Activated T-cell treated with anti-CD3 and anti-CD28 coated beads for 4 hours (primary cell): ENCODE measurements at places on chromosomes 16 and 17.

DNA sequence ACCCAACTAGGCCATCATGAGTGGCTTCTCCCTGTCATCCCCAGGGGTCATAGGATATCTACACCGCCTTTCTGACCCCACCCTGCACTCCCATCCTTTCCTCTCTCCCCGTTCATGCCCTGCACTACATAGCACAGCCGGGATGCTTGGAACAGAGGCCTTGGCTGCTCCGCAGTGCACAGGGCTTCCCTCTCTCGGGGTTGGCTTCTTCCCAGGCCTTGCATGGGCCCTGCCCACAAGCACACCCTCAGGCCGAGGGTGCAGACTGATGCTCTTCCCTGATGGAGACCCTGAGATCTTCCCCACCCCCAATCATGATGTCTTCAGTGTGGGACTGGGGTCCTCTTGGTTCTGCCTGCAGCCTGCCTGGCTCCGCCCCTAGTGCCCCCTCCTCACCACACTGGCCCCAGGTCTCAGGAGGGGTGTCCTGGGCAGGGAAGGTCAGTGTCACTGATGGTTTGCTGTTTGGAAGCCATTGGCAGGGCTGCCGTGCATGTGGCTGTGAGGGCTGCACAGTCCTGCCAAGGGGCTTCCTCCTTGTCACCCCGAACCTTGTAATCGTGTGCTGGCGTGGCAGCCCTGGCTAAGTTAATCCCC lies 14.3 kb upstream of the NAGLU start:
- no peak for DNase-seq

DNA sequence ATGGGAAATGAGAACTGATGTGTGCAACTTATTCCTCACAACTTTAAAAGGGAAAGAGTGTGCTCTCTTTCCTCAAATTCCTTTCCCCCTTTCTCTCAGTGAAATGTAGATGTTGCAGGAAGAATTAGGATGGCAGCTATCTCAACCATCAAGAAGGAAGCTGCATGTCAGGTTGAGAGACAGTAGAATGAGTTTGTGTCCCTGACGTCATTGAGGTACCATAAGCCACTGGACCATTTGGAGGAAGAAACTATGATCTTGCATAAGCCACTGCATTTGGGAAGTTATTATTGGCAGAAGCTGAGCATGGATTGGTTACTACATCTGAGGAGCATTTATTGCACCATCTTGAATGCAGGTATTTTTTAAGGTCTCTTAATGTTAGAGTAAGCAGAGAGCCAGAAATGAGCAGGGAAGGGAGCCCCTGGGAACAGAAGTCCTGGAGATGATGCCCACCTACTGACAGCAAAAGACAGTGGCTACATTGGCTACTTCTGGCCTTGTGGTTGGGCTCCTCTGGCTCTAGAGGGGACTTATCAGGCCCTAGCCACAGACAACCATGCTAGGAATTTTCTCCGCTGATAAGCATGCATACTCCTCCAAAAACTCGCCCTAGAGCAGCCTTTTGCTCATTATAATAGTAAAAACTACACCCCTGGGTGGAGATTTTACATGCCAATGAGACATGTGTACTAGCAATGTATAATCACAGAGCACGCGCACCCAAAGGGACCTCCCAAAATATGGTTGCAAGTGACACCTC lies 249.0 kb upstream of the SALL1 start:
- DNase-seq: no peak

- DNase-seq: no peak
Measured at GRCh38 chr16:77955127-77955526, 67.2 kb upstream of the CLEC3A start.

GRCh38 chr17:1060991-1061390 lies 64.1 kb downstream of the TIMM22 start:
- DNase-seq: no peak

GRCh38 chr17:78935419-78936323 lies 10.5 kb upstream of the TIMP2 start:
- no peak for DNase-seq

- no peak for DNase-seq
Measured at GRCh38 chr17:48463526-48463925, 33.5 kb upstream of the SKAP1 start.

DNA sequence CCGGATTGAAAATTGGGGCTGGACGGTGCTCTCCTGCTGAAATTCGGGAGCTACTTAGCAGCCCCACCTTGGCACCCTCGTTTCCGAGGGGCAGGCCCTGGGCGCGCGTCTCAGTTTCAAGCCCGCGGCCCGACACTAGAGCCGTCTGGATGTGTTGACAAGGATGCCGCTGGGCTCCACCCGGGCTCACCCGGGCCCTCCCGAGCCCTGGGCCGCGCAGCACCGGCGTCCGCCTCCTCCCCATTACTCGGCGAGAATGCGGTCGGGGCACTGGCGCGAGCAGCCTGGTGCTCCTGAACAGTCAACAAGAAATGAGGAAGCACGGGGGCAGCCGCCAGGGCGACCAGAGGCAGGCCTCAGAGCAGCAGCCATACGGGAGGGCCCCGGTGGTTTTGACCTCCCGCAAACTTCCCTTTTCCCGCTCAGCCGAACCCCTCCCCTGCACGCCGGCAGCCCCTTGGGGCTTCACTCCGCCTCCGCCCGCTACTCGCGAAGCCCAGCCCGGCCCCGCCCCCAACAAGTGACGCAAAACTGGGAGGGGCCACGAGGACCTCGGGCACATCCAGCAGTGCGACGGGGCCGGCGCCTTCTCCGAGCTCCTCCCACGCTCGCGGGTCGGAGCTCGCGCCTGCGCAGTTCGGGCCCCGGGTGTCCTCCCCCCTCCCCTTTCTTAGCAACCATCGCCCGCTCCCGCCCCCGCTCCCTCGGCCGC lies 447 bp upstream of the SEC14L1 start:
- DNase-seq: peak; percentile 100

DNA sequence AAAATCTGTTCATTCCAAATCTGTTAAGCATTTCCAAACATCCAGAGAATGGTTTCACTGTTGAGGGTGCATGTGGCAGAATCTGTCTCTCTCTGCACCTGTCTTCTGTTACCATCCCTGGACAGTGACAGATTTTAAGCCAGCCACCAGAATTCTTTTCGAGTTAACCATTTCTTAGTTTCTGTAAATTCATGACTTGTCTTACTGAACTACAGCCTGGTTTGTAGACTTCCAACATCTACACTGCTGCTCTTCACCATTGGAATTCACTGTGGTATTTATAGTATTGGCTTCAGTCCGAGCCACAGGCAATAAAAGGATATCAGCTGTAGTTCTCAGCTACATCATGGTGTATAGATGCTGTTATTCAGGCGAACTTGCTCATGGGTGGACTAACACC lies 47.6 kb downstream of the GOSR1 start:
- DNase-seq: no peak

DNA sequence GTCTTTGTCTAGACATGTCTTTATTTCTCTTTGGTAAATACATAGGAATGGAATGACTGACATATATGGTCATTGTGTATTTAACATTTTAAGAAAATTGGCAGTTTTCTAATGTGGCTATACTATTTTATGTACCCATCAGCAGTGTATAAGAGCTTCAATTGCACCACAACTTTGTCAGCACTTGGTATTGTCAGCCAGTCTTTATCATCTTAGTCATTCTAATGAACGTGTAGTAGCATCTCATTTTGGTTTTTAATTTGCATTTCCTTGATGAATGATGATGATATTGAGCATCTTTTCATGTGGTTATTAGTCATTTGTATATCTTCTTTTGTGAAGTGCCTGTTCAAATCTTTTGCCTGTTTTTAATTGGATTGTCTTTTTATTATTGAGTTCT lies 239.3 kb downstream of the CEP112 start:
- DNase-seq: no peak

DNA sequence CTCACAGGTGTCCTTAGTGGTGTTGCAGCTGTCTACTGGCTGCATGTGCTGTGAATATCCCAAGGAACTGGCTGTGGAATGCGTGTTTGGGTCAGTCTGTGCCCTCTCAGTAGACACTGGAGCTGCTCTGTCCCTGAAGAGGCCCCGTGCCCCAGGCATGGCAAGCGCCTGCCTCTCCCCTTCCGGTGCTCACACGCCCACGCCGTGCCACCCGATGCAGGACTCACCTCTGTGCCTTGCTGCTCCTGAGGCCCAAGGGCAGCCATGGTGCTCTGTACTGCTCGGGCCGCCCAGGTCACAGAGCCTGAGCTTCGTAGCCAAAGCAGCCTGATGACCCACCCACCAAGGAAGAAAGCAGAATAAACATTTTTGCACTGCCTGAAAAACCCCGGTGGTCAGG lies 10.0 kb downstream of the RGS11 start:
- no peak for DNase-seq
